Activated CD4-positive, alpha-beta T cell treated with anti-CD3 and anti-CD28 coated beads for 24 hours (primary cell): ENCODE measurements at places on chromosomes 11 and 22.

- DNase-seq, result no peak
Observed at GRCh38 chr11:2294926-2295290, 6.8 kb downstream of the C11orf21 start.

DNA sequence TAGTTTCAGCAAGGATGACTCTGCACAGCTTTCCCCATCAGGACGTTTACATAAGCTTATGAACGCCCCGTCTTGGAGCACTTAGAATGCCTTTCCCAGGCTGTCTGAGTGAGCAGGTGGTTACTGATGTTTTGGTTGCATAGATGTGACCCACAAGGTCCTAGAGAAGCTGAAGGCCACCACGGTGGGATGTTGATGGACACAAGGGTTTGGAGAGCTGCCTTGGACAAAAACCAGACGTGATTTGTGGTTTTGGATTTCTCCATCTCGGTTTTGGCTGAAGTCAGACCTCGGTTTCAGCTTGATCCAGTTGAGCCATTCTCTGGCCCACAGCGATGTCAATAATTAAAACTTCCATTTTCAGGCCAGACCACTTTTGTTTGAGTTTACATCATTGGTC lies 151.9 kb downstream of the LDLRAD3 start:
- DNase-seq, result no peak

DNA sequence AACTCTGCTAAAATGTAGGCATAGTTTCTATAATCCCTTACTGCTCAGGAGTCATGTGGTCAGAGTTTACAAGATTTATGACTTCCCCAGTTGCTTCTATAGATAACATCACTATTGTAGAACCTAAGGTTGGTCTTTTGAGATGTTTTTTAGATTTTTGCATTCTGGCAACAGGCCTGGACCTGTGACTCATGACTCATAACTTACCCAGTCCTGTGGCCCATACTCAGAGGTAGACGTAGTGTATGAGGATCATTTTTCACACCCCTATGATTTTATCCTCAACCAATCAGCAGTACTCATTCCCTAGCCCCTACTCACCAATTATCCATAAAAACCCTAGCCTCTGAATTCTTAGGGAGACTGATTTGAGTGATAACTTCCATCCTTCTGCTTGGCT lies 384.4 kb upstream of the DDI1 start:
- no peak for DNase-seq

GRCh38 chr11:2289350-2289749 lies 12.4 kb downstream of the C11orf21 start:
- DNase-seq, result no peak
